Cardiac septum (tissue), 1 donor: ENCODE measurements at places on chromosomes 7 and 10.

GRCh38 chr10:78889536-78890063 is 179.2 kb upstream of the ZMIZ1 start:
- no peak for DNase-seq

- DNase-seq = no peak
These were observed 195.0 kb upstream of the STK17A start for GRCh38 chr7:43387932-43388331.

DNA sequence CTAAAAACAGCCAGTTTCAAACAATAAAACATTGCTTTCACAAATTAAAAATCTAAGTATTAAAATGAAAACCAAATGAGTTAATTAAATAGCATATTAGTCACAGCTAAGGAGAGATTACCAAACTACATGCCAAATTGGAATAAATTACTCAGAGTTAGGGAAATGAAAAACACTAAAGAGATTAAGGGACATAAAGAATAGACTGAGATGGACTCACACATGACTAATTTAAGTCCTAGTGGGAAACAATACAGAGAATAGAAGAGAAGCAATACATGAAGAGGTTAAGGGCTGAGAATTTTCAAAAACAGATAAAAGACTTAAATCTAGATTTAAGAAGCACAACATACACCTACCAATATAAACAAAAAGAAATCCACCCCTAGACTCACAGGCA is 110.6 kb downstream of the ZFAND4 start:
- no peak for DNase-seq

GRCh38 chr7:98217623-98218582 is 6.7 kb downstream of the BHLHA15 start:
- no peak for DNase-seq

- no peak for DNase-seq
These were observed 63.6 kb upstream of the HGF start for GRCh38 chr7:81833401-81833800.

DNA sequence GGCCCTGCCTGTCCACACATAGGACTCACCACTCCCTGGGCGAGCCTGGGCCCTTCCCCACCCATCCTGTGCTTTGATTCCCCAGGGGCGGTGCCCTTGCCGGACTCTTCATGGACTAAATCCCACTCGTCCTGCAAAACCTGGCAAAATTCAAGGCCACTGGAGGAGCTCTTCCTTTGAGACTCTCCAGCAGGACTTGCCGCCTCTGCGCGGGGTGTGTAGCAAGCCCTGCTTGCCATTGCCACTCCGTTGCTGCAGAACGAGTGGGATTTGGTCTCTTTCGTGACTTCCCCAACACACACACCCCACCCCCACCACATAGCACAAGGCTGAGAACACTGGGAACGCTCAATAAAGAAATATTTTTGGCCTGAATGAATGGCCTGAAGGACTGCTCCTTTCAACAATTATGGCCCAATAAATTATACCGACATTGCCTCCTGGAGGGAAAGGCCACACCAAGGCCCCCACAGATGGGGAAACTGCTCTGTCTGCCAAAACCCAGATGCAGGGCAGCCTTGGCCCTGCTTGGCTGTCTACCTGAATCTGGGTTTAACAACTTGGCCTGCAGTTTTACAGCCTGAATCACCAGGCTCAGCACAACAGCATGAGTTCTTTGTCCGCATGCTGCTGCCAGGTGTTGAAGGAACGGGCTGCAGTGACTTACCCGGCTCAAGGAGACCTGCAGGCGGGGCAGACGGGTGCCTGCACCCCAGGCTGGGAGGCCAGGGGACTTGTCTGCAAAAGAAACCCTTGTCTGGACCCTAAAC is 72.8 kb upstream of the KAT6B start:
- DNase-seq = no peak

GRCh38 chr7:124649397-124650014 is 116.1 kb downstream of the GPR37 start:
- DNase-seq = no peak

- no peak for DNase-seq
These were observed 82.3 kb downstream of the PRKAG2 start for GRCh38 chr7:151794508-151795167.

DNA sequence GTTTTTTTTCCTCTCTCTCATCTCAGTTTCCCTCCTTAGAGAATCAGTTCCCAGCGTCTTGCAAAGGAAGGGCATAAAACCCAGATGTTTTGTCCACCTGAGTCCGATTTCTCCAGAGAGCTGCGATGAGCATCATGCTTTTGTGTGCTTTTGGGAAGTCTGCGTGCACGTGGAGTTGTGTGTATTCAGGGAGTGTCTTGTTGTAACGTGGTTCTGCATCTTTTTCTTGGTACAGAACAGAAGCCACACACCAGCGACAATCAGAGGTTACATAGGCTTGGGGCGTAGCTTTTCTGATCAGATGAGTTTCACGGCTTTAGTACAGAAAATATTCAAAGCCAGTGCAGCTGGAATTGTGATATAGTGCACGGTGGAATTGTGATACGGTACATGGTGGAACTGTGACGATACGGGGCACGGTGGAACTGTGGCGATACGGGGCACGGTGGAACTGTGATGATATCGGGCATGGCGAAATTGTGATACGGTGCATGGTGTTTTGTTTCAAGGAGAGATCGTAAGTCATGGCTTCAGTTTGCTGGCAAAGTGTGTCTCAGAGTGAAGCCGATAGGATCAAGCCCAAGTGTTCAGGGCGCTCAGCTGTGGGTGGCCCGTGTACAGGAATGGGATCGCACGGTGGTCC is 32.8 kb downstream of the FOXK1 start:
- DNase-seq = no peak

DNA sequence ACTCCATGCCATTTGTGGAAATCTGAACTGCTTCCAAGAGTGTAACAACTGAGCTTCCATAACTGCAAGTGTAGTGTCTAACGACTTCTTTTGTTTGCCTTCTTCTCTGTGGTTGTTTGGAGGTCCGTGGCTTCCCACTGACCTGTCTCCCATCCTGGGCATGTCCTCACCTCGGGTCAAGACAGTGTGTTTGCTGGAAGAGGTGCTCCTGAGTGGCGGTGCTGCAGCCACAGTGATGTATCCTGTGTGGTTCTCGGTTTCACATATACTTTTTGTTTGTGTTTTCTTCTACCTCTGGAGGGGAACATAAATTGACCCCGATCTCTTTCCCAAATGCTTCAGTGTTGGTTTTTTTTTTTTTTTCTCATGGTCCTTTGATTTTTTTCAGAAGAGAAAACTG is 84.7 kb upstream of the NPVF start:
- DNase-seq = no peak

- DNase-seq = no peak
These were observed 7.6 kb downstream of the WDR86 start for GRCh38 chr7:151402029-151402835.

DNA sequence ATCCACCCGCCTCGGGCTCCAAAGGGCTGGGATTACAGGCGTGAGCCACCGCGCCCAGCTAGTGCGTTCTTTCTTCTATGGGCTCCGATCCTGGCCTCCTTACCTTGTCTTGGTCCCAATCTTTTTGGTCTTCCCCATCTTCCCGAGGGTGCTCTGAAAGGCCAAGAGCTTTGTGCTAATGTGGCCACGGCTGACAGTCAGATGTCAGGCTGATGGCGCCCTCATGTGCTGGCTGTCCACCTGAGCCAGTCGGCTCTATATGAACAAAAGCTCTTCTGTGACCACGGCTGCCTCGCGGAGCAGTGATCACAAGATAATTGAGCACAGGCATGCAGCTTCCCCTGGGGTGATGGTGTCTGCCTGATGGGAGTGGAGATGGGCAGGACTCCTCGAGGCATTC is 11.0 kb upstream of the AHCYL2 start:
- DNase-seq = no peak

DNA sequence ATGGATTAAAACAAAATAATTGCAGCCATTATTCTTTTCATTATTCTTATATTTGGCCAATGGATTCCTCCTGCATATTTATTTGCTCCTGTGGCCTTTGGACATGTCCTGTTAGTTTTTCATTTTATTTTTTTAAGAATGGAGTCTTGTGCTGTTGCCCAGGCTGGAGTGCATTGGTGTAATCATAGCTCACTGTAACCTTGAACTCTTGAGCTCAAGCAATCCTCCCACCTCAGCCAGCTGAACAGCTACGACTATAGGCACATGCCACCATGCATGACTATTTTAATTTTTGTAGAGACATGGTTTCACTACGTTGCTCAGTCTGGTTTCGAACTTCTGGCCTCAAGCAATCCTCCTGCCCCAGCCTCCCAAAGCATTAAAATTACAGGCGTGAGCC is 42.7 kb upstream of the SRI start:
- DNase-seq = no peak

- no peak for DNase-seq
These were observed 114.2 kb upstream of the GPR22 start for GRCh38 chr7:107355616-107356015.

GRCh38 chr10:110067960-110068770 is 60.4 kb downstream of the ADD3 start:
- DNase-seq = no peak

GRCh38 chr10:61835946-61836887 is 65.3 kb upstream of the ARID5B start:
- DNase-seq = no peak

GRCh38 chr7:11923376-11923930 is 91.5 kb upstream of the THSD7A start:
- no peak for DNase-seq

GRCh38 chr7:54596747-54597146 is 54.6 kb downstream of the VSTM2A start:
- no peak for DNase-seq

DNA sequence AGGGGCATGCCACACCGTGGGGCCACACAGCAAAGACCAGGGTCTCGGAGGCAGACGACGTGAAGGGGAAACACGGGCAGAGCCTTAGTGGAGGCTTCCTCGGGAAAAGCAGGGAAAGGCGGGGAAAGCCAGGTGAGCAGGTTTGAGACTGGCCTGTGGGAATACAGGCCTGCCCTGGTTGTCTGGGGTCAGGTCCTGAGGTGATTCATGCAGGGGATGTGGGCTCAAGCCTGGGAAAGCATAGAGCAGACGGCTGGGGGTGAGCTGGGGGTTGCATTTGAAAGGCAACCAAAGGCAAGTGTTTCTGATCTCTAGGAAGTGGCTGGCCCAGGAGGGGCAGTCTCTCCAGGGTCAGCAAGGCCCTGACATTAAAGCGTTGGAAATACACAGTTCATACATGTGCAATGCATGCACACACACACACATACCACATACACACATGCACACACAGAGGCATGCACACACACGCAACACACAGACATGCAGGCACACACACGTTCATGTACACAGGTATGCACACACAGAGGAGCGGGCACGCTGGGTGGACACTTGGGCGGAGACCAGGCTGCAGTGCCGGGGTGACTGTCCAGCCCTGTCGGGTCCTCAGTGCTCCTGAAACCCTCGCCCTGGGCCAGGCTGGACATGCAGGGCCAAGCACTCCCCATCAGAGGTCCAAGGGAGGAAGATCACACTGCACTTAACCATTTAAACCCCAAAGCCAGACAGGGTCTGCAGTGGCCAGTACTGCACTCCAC is 51.8 kb downstream of the DPYSL4 start:
- DNase-seq = no peak

GRCh38 chr7:55521512-55521911 is 50.8 kb downstream of the VOPP1 start:
- DNase-seq = no peak

DNA sequence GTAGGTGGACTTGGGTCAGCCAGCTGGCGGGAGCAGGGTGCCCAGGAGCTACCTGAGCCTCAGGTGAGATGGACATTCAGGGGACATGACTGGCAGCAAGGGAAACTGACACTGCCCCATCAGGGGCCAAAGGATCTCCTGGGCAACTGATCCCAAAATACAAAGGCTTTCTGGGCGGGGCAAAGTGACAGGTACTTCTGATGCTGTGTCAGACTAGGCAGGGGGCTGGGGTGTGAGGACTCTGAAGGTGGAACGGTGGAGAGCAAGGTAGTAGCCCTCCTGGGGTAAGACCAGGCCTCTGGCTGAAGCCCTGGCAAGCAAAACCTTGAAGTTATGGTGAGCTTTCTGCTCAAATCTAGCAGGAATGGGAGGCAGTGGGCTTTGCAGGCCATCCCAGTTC is 4.4 kb downstream of the OPN4 start:
- peak; percentile 63 for DNase-seq

- DNase-seq = no peak
These were observed 68.7 kb upstream of the PAPSS2 start for GRCh38 chr10:87590705-87591588.

DNA sequence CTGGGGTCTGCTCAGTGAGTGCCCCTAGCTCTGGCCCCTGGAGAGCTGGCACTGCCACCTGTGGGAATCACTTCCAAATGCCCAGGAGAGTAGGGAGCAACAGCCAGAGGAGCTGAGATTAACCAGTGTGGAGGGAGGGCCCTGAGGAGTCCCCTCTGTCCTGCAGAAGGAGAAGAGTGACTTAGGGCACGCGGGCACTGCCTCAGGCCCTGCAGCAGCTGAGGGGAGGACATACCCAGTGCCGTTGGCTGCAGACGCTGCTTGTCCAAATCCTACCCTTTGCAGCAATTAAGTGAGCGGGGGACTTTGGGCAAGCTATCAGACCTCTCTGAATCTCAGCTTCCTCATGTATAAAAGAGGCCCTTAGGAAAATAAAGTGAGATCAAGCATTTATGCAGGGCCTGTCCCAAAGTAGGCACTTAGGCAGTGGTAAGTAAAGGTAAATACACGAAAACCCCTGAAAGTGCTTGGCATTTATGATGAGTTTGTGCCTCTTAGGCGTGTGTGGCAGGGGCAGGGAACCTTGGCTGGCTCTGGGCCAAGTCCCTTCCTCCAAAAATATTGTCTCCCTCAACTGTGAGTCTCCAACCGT is 16.9 kb downstream of the PRF1 start:
- DNase-seq = peak; percentile 70

- no peak for DNase-seq
These were observed 92.1 kb upstream of the SAMD8 start for GRCh38 chr10:75019370-75019769.

DNA sequence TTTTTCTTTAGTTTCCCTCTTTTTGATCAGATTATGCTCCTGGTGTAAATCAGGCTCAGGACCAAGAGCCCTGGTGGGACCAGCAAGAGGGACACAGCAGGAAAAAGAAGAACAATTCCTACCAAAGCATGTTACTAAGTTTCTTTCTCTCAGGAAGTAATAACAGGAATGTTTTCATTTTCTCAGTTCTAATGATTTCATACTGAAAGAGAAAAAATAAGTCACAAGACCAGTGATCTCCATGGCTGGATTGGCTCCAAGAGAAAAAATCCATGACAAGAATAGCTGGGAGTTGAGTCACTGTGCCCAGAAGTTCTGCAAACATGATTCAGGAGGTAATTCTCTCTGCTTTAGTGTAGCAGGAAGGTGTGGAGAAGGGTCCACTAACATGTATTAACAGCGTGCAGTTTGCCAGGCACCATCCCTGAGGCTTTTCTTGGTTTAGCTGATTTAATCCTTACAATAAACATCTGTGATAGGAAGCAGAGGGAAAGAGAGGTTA is 23.8 kb upstream of the IFIT2 start:
- no peak for DNase-seq

DNA sequence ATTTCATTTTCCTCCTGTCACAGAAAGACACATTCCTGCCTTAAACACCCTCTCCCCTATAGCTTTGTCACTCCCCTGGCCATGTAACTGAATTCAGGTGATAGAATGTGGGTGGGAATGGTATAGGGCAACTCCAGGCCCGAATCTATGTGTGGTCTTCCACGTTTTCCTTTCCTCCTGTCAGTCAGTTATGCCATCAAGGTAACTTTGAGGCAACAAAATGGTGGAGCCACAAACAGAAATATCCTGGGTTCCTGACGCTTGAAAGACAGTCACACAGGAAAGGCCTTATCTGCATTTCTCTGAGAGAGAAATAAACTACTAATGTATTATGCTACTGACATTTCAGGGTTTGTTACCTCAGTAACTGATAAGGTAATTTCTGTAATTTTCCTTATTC is 326.8 kb downstream of the HPSE2 start:
- DNase-seq = no peak

GRCh38 chr10:99809931-99810615 is 27.6 kb downstream of the ABCC2 start:
- DNase-seq = no peak
